Fibroblast of the conjunctiva (primary cell): ENCODE measurements at places on chromosomes 2 and 18.

- DNase-seq = no peak
Observed at GRCh38 chr2:121611730-121612705, 37.2 kb downstream of the CLASP1 start.

- DNase-seq = no peak
Observed at GRCh38 chr2:177129610-177130009, 83.0 kb upstream of the HNRNPA3 start.

DNA sequence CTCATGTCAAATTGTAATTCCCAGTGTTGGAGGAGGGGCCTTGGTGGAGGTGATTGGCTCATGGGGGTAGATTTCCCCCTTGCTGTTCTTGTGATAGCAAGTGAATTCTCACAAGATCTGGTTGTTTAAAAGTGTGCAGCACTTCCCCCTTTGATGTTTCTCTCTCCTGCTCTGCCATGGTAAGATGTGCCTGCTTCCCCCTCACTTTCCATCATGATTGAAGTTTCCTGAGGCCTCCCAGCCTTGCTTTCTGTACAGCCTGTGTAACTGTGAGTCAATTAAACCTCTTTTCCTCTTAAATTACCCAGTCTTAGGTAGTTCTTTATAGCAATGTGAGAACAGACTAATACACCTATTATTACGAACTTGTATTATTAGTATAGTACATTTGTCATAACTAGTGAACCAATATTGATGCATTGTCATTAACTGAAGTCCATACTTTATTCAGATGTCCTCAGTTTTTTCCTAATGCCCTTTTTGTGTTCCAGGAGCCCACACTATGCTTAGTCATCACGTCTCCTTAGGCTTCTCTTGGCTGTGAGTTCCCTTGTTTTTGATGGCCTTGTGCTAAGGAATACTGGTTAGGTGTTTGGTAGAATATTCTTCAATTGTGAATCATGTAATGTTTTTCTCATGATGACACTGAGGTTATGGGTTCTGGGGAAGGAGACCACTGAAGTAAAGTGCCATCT is 4.5 kb upstream of the MAP3K2 start:
- no peak for DNase-seq

GRCh38 chr18:26519114-26519513 is 29.2 kb downstream of the KCTD1 start:
- no peak for DNase-seq

DNA sequence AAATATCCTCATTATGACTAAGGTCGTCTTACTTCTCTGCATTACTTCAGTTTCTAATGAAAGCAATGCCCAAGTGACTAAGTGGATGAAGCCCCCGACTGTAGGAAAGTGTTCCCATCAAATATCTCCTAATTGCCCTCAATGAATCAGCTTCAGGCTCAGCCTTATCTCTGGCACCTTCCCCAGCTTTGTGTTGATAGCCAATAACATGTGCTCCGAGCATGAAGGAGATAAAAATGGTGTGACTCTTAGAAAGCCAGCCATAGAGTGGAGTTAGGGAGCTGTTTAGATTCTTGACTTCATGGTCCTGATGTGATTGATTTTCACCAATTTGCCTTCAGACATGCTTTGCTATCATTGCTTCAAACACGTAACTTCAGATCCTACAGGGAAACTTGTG is 339.2 kb upstream of the NRP2 start:
- DNase-seq = no peak
